ENCODE measurements at places on chromosomes 6 and 20.

DNA sequence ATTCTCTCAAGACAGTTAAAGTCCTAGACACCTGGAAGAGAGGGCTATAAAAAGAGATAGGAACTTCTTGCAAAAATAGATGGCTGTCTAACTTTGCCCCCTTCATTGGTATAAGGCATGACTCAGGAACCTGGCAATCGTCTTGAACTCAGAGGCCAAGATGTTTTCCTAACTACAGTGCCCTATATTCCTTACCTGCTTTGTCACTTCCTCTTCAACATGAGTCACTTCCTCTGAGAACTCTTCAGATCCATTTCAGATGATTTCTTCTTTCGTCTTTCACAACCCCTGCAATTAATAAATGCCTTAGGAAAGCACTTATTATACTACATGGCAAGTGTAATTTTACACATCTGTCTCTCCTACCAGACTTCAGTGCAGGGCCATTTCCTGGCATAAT lies 83.5 kb downstream of the HAO1 start:
- DNase-seq: no peak

GRCh38 chr6:39084506-39084905 lies 30.5 kb downstream of the SAYSD1 start:
- DNase-seq: no peak

DNA sequence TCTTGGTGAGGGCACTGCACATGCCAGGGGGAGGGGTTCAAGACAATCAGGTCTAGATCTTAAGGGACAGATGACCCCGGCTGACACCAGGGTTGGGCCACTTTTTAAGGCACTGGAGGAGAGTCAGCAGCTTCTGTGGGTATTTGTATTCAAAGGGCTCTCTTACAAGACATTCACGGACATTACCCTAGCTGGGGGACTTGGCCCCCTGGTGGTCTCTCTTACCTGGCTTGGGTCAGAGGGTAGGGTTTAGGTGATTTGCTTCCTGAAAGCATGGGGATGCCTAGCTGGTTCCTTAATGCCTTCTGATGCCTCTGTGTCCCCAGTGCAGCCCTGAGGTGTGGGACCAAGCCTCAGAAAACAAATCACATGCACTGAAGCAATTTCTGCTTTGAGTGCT lies 354.7 kb downstream of the CDC5L start:
- DNase-seq: no peak

DNA sequence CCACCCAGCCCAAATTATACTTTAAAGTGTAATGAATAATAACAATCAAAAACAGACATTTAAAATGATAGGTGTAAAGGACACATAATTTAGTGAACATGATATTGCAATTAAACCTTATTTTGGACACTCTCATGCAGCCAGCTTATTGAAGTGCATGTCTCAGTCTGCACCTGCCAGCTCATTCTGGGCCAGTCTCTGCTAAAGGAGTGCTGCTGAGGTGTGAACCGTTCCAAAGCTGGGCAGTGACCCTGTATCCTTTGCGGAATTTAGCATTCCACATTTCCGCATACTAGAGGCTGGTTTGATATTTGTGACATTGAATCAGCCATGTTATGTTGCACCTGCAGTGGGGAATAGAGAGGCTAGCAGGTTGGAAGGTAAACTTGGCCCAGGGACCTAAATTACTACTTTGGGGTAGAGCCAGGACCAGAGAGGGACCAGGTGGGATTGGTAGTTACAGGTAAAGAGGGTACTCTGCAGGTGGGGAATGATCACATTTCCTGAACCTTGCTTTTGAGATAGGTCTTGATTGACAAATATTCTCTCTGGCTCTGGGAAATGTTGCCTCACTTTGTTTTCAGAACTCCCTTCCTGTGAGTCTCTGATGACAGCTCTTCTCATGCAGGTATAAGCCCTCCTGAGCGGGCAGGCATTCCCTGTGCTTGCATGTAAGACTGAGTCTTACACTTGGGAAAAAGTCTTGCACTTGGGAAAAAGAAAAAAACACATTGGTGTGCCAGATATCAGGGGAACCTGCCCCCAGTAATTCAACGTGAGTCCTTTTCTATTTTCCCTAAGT lies 26.2 kb downstream of the TULP4 start:
- DNase-seq: no peak

DNA sequence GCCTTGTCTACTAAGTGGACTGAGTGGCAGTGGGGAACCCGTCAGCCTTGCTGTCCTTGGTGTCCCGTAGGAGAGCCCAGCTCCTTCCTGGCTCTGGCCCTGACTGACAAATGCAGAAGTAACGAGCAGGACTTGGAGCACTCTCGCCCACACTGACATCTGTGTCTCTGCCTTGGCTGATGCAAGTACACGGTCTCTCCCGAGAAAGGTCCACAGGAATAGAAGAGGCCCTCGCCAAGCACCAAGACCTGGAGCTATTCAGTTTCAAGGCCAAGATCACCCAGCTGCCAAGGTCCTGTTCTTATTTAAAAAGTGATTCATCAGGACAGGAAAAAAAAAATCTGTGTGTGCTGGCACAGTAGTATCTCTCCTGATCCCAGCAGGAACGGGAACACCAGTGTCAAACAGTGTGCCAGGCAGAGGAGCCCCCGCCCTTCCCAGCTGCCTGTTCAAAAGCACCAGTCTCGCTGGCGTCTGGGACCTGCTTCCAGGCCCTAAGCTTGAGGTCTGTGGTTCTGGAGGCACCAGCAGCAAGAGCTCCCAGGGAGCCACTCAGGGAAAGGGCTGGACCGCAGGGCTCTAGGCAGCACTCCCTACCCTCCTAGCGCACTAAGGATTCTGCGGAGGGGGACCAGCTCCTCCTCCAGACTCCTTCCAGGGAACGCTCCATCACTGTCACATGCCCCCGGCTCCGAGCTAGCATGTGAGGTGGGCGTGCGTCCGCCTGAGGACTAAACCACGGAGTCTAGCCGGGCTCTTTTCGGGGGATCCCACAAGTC lies 376.9 kb downstream of the RNGTT start:
- DNase-seq: no peak

DNA sequence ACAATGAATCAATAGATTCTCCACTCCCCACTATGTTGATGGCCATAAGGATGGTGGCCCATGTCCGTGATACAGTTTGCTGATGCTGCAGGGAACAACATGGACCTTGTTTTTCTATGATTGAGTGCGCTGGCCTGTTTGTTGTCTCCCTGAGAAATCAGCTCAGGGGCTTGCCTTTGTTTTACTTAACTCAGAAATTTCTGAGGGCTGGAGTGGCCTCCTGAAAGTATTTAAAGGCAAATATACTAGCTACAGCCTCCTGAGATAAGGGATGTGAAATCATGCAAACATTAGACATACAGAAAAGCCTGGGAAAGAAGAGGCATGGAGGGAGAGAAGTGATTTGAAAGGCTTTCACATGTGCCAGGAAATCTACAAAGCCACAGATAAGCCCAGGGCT lies 170.3 kb upstream of the FLRT3 start:
- no peak for DNase-seq

- DNase-seq: no peak
These were observed 24.3 kb upstream of the HLA-DRB5 start for GRCh38 chr6:32554116-32554965.

GRCh38 chr6:16741112-16742016 lies 19.9 kb downstream of the ATXN1 start:
- no peak for DNase-seq

- no peak for DNase-seq
These were observed 73.7 kb downstream of the EDN1 start for GRCh38 chr6:12363651-12364381.

DNA sequence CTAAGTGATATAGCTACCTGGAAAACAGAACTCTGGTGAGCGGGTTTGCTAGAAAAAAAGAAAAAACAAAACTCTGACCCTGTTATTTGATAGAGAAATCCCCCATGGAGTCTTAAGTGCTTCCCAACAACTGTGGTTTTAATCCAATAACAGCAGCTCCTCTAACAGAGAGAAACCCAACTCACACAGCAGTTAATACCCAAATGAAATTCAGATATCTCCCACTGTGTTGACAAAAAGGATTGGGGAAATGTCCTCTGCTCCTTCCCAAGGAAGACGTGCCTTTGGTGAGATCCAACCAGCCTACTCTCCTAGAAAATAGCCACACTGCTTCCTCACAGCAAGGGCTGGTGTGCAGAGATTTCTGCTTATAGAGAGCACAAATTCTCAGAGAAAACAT lies 200.4 kb upstream of the FBXL4 start:
- DNase-seq: no peak

DNA sequence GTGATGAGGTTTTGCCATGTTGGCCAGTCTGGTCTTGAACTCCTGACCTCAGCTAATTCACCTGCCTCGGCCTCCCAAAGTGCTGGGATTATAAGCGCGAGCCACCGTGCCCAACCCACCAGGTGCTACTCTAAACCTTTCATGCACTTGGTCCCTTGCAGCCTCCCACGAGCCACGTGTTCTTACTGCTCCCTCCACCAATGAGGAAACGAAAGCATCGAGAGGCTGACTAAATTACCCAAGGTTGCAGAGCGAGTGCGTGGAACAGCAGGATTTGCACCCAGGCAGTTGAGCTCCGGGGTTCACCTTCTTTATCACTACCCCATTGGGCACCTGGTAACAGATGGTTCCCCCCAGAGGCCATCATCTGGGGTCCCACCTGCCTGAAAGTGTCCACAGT lies 208.3 kb downstream of the LY86 start:
- no peak for DNase-seq
